T-helper 1 cell (primary cell): ENCODE measurements at places on chromosomes 3 and 15.

GRCh38 chr15:59830098-59830497 is 141.0 kb upstream of the BNIP2 start:
- DNase-seq = no peak

- no peak for DNase-seq
Measured at GRCh38 chr3:65902304-65902793, 136.4 kb downstream of the MAGI1 start.

- DNase-seq = peak; percentile 15
Measured at GRCh38 chr3:3177861-3178497, 1.5 kb downstream of the CRBN start.

DNA sequence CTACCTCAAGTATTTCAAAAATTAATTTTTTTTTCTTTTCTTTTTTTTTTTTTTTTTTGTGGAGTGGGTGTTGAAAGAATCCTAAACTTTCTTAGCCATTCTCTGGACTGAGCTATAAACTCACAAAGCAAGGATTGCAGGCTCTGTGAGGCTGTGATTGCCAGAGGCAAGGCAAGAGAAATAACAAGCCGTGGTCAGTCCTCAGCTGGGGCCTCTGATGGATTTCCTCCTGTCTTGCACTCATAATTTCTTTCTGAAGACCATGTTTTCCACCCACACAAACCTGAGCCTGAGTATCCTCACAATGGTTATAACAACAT is 1.3 kb downstream of the CX3CR1 start:
- DNase-seq = no peak

- DNase-seq = no peak
Measured at GRCh38 chr3:124787476-124788195, 57.4 kb downstream of the UMPS start.

DNA sequence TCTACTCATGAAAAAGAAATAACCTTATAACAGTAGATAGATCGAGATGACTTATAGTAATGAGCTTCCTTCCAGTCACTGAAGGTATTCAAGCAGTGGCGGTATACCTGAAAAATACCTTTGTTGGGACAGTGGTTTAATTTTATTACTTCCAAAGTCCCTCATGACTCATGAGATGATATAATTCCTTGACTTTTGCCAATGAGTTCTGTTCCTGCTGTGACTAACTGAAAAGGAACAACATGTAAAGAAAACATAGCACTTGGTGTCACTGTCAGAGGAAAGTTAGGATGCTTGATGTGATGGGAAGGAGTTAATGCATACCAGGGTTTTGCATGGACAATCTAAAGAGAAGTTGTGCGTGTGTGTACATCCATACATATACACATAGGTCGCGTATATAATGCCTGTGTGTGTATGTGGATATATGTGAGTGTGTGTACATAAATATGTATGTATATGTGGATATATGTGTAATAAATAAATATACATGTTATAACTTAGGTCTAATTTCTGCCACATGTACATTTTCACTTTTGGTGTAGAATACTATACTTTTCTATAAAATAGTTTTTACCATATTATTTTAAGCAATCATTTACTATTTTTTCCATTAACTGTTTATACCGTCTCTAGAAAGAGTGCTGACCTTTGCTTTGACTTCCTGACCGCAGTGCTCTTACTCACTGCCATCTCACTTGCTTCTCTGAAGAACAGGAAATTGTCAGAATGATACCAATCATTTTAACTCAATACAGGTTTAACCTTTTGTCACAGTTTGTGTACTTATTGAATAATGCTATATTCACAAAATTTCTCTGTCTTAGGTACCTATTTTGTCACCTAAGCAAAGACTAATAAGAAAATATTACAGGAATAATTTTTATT is 12.6 kb upstream of the PAK2 start:
- DNase-seq = no peak

DNA sequence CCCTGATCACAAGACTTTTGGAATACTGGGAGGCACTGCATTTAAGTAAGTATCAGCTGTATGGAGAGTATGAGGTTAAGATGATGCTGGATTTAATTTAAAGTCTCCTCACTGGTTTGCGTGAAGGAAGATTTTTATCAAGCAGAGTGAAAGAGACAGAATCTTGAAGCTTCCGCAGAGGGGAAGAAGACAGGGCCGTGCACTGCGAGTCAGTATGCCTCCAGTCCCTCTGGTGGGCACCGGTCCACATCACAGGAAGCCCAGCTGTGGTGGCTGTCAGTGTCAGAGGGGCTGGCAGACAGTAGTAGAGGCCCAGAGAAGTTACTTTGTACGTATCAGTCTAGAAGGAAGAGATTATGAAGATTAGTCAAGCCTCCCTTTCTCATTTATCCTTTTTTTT is 379.0 kb upstream of the TPRG1 start:
- DNase-seq = no peak

- peak; percentile 11 for DNase-seq
Measured at GRCh38 chr15:39919748-39920509, at the start of gene GPR176. Gene GPR176, minus strand, starts transcription at chr15:39920266. Its CDS starts 240 bp downstream, at chr15:39920026.

- DNase-seq = no peak
Measured at GRCh38 chr15:40944510-40945296, 8.6 kb upstream of the CHAC1 start.

- no peak for DNase-seq
Measured at GRCh38 chr3:71759401-71759800, 5.7 kb downstream of the GPR27 start.

DNA sequence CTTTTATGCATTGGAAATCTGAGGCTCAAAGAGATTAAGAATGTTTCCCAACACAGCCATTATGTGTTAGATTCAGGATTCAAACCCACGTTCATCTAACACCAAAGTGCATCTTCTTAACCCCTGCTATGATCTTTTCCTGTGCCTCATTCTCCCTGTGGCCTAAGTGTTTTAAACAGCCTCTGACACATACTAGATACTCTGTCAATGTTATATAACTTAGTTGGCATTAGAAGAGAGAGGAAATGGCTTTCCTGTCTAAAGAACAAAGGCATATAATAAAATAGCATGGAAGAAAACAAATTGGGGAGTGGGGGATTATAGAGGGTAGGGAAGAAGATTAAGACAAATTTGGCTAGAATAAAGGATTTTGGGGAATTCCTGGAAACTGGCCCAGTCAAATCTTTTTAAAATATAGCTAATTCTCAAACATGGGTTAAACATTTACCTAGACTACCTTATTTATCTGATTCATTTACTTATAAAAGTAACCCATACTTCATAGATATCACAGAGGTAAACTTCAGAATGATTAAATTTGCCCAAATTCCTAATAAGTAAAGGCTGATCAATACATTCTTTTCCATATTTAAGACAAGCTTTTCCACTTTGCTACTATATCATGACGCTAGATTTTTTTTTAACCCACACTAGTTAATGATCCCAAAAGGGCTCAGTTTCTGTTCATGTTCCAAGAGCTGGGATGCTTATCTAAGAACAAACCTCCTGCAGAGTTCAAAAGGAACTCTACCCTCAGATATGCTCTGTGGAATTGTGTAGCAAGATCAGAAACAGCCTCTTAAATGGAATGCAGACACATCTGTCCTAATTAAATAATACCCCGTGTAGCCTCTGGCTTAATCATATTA is 122.9 kb upstream of the PTPRG start:
- DNase-seq = no peak

DNA sequence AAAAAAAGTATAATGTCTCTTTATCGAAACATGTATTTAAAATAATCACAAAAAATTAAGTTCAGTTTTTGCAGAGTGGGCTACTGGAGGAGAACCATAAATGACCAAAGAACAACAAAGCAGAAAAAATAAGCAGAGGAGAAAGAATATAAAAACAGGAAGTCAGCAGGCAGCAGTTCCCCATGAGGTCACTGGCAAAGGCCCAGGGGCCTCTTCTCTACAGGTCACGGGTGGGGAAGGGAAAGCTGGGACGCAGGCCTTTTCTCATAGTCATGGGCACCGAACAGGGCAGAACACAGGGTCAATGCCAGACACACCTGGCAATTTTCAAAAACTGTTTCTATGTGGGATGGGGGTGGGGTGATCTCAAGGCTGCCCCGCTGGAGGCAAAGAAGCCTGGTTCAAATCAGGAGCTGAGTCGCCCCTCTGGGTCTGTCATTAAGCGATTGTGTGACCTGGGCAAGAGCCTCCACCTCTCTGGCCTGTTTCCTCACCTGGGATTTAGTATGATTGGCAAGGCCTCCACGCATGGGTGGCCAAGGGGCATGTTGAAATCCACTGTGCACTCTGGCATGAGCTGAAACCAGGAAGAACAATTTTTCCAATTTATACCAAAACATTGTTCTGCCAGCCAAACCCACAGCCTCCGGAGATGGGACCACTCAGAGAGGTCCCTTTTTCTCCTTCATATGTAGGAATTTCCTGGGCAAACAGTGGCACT is 43.8 kb upstream of the UACA start:
- no peak for DNase-seq

DNA sequence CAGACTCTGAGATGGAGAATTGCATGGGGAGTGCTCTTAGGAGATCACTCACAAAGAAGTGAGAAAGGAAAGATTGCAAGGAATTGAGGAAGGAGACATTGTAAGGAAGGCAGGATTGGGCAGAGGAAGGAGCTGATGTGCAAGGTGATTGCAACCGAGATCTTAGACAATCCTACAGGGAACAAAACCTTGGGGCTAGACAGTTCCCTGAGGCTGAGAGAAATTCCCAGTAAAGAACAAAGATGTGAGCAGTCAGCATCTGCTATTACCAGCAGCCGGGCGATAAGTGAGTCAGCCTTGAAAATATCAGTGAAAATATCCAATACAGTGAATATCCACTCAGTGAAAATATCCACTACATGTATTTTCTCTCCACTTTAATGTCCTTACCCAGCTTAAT is 143.6 kb upstream of the TBC1D5 start:
- no peak for DNase-seq

GRCh38 chr3:155549087-155549486 is 195.8 kb downstream of the PLCH1 start:
- no peak for DNase-seq

DNA sequence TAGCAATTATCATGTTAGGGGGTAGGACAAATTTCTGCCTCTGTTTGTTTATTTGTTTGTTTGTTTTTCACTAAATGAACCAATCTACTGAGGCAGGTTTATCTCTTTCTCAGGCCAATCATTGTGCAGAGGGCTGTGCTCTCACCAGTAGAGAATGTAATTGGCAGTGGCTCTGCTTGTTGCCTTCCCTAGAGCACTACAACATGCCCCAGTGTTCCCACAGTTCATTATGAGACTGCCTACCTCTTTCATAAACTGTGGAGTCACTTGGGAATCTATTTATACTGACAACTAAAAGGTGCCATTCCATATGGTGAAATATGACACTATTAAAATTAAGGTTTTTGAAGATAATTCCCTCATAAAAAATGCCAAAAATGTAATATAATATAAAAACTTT is 196.3 kb upstream of the ALCAM start:
- no peak for DNase-seq

GRCh38 chr3:184712248-184713039 is 580 bp upstream of the MAGEF1 start:
- no peak for DNase-seq

GRCh38 chr3:131901686-131902085 is 133.1 kb downstream of the CPNE4 start:
- no peak for DNase-seq

DNA sequence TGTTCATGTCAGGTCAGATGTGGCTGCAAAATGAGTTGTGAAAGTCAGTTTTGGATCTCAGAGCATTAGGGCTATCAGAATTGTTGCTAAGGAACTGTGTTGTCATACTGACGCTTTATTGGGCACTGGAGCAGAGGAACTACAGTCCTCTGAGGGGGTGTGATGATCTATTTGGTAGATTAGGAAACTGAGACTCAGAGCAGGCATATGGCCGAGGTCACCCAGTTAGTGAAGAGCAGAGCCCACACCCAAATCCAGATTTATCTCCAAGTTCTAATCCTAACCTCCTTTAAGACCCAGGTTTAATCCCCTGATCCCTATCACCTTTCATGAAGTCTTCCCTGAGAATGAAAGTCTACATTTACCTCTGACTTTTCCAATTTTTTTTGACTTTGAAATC is 25.6 kb upstream of the GLCE start:
- no peak for DNase-seq

DNA sequence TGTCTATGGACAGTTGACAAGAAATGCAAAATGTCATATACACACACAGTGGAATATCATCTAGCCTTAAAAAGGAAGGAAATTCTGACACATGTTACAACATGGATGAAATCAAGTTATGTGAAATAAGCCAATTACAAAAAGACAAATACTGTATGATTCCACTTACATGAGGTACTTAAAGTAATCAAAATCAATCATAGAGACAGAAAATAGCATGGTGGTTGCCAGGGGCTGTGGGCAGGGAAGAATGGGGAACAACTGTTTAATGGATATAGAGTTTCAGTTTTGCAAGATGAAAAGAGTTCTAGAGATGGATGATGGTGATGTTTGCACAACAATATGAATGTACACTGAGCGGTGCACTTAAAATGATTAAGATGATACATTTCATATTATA is 613.8 kb upstream of the ZNF385D start:
- no peak for DNase-seq

DNA sequence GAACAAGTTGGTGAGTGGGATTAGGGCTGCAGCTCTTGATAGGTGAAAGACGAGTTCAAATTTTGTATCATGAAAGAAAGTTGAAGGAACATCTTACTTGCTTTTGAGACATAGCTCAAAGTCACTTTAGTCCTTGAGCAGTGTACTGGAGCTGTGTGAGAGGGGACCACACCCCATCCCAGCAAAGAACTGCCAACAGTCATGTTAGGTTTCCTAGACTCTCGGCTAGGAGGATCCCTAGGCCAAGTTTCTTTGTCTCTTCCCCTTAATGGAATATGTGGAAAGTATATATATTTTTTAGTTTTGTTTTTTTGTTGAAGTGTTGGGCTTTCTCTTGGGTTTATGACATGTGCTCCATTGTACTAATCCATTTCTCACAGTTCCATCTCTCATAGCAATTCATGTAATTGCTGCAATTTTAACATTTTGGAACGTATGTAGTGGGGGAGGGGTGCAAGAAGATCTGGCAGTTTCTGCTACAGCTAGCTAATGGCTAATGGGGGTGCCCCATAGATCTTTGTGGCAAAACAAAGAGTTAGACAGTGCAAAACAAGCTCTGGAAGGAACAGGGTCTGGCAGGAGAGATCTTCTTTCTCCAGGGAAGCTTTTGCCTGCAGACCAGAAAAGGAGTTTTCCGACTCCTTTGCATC is 25.1 kb downstream of the TLNRD1 start:
- DNase-seq = no peak

DNA sequence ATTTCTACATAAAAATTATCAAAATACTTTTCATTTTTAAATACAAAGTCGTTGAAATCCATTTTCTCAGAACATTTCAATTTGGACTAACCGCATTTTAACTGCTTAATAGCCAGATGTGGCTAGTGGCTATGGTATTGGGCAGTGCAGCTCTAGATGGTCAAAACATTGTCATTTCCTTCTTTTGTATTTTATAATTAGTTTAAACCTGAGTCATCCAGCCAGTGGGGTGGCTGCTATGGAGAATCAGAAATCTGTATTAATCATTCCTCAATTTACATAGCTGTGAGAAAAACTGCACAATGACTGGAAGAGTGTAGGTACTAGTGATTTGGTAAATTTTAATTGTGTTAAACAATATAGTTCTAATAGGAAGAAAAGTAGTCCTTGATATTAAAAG is 245.3 kb downstream of the PDZRN3 start:
- no peak for DNase-seq

GRCh38 chr3:65871305-65872141 is 167.2 kb downstream of the MAGI1 start:
- no peak for DNase-seq

GRCh38 chr15:91881569-91882297 is 28.2 kb downstream of the SLCO3A1 start:
- DNase-seq = no peak
